T-helper 17 cell (primary cell): ENCODE measurements at places on chromosomes 12 and 14. TPM values are rescaled to one million over a fixed set of nuclear protein-coding genes. Genes with fewer than 3 reads are reported as not detected.

- DNase-seq, result peak; percentile 88
- peak overlapping the region; percentile 92 for H3K4me3 ChIP-seq
- H3K4me1 ChIP-seq, result peaks cover 37% of the 10 kb centered on the region
- H3K27me3 ChIP-seq, result no peaks in the 10 kb centered on the region
- H3K36me3 ChIP-seq, result peaks cover 5% of the 10 kb centered on the region
Observed at GRCh38 chr12:49741882-49742620, 694 bp downstream of the TMBIM6 start.

DNA sequence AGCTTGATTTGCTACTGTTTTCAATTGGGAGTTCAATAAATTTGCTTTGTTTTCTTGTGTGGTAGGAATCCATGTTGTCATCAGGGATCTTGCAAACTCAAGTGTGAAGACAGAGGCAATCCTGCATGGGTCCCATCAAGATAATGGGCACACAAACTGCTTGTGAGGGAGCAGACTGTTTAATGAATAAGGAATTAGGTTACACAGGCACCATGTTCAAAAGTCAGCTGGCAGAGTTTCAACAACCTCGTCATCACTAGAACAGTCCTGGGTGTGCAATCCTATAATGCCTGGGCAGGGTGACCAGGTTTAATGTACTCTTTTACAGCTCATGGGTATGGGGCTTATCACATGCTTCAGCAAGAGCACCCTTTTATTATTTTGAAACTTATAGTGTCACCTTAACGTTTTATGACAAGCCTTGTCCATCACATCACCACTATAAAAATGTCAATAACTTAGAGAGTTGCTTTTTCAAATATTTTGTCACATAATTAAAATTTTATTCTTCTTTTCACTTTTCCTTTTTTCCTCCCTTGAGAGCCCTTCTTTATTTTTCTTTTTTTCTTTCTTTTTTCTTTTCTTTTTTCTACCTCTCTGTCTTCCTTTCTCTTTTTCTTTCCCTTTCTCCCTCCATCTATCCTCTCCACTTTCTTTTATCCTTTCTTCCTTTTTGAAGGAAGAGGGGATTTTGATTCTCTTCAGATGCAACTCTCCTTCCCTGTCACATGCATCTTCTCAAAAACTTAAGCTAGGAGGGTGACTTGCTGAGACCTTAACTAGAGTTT is 252.2 kb upstream of the ATP2B1 start:
- H3K4me1 ChIP-seq, result peaks cover 16% of the 10 kb centered on the region
- no peak overlapping the region for H3K4me3 ChIP-seq
- H3K27ac ChIP-seq, result peak overlapping the region; percentile 66
- no peak for DNase-seq
- peaks cover 4% of the 10 kb centered on the region for H3K36me3 ChIP-seq
- H3K27me3 ChIP-seq, result no peaks in the 10 kb centered on the region

DNA sequence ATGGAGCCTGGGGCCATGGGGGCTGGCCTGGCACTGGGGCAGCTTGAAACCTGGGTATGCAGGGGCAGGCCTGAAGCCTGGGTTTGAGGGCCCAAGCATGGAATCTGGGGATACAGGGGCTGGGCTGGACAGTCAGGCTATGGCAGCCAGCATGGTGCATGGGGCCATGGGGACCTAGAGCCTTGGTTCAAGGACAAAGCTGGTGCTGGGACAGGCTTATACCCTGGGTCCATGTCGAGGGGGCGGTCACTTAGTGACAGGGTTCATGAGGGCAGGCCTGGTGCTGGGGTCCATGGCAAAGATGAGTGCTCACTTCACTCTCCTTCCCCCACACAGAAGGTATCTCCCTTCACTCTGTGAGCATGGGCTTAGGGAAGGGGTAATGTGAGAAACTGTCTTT is 116.2 kb downstream of the BBS10 start:
- H3K36me3 ChIP-seq, result no peaks in the 10 kb centered on the region
- no peaks in the 10 kb centered on the region for H3K4me1 ChIP-seq
- no peak overlapping the region for H3K4me3 ChIP-seq
- H3K27me3 ChIP-seq, result peaks cover 9% of the 10 kb centered on the region
- no peak for DNase-seq

DNA sequence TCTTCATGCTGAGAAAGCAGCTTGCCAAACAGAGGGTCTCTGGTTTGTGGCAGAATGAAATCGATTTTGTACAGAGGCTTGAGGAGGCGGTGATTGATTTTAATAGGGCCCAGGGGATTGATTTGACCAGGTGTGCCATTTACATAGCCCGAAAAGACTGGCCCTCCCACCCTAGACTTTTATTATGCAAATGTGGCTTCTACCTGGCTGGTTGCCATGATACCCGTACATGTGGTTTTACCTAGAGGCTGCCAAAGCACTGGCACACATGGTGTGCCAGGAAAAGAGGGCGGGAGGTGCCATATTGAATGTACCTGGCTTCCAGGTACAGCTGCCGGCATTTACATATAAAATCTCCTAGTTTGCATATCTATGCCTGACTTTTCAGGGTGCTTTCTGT is 18.0 kb upstream of the GUCY2C start:
- no peak for DNase-seq
- H3K4me3 ChIP-seq, result no peak overlapping the region
- no peaks in the 10 kb centered on the region for H3K36me3 ChIP-seq
- H3K27ac ChIP-seq, result peak overlapping the region; percentile 14

DNA sequence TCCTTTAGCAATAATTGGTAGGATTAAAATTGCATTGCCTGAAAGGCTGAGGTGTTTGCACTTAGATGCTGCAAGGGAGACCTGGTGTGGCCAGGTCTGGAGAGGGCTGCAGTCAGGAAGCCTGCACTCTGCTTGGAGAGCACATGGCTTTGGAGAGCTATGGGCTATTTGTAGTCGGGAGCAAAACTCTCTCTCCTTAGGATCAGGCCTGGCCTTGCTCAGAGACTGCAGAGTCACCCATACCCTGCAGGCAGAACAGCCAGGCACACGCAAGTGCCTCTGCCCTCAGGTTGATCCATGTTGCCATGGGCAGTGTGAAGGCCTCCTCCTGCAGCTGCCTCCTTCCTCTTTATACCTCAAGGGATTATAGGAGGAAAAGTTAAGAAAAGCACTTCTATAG is 26.8 kb downstream of the CKB start:
- no peaks in the 10 kb centered on the region for H3K27me3 ChIP-seq
- H3K36me3 ChIP-seq, result peaks cover 3% of the 10 kb centered on the region
- no peak for DNase-seq
- H3K4me3 ChIP-seq, result no peak overlapping the region

GRCh38 chr12:130224613-130225012 is 62.3 kb downstream of the FZD10 start:
- H3K36me3 ChIP-seq, result no peaks in the 10 kb centered on the region
- no peaks in the 10 kb centered on the region for H3K4me1 ChIP-seq
- no peak overlapping the region for H3K4me3 ChIP-seq
- no peak for DNase-seq
- no peak overlapping the region for H3K27ac ChIP-seq
- H3K27me3 ChIP-seq, result no peaks in the 10 kb centered on the region

DNA sequence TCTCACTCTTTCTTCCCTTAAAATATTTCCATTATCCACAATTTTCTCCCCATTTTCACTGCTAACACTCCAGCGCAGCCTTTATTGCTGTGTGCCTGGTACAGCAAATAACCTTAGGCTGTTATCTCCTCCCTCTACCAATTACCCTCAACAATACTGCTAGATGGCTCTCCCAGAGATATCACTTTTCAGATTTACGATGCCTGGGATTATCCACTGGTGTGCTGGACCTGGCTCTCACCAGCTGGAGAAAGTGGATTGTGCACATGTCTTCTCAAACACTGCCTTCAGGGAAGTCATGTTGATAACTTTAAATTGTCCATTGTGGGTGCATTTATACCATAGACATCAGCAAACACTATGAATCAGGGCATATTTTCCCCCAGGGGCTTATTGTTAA is 101.9 kb upstream of the ADAMTS20 start:
- H3K27me3 ChIP-seq, result peaks cover 10% of the 10 kb centered on the region
- H3K4me1 ChIP-seq, result no peaks in the 10 kb centered on the region
- H3K27ac ChIP-seq, result no peak overlapping the region
- no peak overlapping the region for H3K4me3 ChIP-seq

DNA sequence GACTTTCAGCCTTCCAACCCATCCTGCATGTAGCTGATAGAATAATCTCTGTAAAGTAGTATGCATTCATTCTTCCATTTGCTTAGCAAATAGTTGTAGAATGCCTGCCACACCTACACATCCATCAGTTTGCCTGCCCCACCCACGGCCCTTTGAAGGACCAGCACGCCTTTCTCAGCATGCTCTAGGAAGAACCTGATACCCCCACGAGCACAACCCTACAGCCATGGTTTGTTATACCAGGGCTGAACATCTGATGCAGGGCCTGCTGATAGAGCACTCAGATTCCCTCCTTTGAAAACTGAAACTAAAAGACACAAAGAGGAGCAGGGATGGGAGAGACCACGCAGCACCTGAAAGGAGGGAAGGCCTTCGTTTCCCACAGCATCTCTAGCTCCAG is 205.1 kb downstream of the ANO2 start:
- peaks cover 49% of the 10 kb centered on the region for H3K27me3 ChIP-seq
- peaks cover 3% of the 10 kb centered on the region for H3K4me1 ChIP-seq
- no peak overlapping the region for H3K27ac ChIP-seq
- H3K36me3 ChIP-seq, result no peaks in the 10 kb centered on the region

GRCh38 chr12:88752183-88752582 is 171.9 kb upstream of the KITLG start:
- DNase-seq, result no peak
- H3K27ac ChIP-seq, result no peak overlapping the region
- H3K4me3 ChIP-seq, result no peak overlapping the region
- H3K4me1 ChIP-seq, result no peaks in the 10 kb centered on the region

GRCh38 chr12:41917938-41918341 is 226.7 kb downstream of the GXYLT1 start:
- H3K27ac ChIP-seq, result no peak overlapping the region
- H3K4me3 ChIP-seq, result no peak overlapping the region
- no peaks in the 10 kb centered on the region for H3K4me1 ChIP-seq
- DNase-seq, result no peak
- no peaks in the 10 kb centered on the region for H3K36me3 ChIP-seq

GRCh38 chr12:46774322-46774633 is 51.5 kb downstream of the SLC38A4 start:
- DNase-seq, result no peak
- no peaks in the 10 kb centered on the region for H3K36me3 ChIP-seq
- no peak overlapping the region for H3K27ac ChIP-seq
- H3K4me1 ChIP-seq, result no peaks in the 10 kb centered on the region

DNA sequence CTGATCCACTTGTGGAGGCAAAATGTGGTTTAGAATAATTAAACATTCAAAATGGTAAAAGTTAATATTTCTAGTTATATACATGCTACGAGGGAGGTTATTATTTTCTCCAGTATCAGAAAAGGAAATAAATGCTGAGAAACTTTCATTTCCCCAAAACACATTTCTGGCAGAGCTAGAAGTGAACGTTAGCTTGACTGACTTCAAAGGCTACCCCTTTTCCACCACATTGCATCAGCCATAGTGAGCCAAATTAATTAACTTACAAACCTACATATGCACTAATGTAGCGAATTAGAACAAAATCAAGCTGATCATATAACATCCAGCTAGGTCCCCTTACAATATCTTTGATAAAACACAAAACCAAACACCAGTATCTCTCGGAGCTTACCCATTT is 49.3 kb upstream of the RERGL start:
- H3K27me3 ChIP-seq, result no peaks in the 10 kb centered on the region
- H3K4me1 ChIP-seq, result no peaks in the 10 kb centered on the region
- DNase-seq, result no peak
- no peaks in the 10 kb centered on the region for H3K36me3 ChIP-seq

DNA sequence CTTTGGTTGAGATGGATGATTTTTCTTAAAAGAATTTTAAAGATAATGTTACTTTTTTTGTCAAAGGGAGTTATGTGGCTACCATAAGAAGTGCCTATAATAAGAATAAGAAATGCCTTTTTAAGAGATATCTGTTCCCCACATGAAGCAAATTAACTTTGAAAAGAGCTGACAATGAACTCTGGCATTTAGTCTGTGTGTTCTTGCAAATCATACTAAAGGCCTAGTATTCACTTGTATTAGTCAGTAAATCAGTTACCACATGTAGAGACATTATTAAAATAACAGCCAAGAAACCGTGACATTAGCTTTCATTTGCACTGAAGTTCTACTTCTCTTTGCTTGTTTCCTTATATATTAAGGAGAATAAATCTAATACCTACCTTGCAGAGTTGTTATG is 296.3 kb downstream of the CCDC91 start:
- no peaks in the 10 kb centered on the region for H3K27me3 ChIP-seq
- no peak overlapping the region for H3K4me3 ChIP-seq
- DNase-seq, result no peak

DNA sequence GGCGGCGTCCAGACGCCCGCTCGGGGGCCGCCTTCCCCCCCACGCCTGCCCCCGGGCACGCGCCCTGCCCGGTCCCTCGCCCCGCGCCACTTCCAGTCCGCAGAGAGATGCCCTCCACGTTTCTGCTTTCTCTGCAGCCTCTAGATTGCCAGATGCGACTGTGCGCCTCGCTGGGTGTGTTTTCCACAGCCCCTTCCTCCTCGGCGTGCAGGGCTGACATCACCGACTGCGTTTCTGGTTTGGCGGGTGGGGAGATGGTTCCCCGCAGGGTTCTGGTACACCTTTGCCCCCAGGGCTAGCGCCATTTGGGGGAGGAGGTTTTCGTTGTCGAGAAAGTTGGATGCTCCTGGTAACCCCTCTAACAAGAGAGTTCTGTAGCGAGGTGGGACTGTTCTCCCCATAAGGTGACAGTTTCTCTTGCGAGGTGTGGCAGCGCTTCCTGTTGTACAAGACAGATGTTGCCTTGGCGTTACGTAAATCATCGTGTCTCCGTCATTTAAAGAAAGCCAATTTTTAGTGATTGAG is 1.5 kb downstream of the CALM1 start:
- DNase-seq, result peak; percentile 41
- H3K36me3 ChIP-seq, result peaks cover 19% of the 10 kb centered on the region
- H3K27me3 ChIP-seq, result no peaks in the 10 kb centered on the region
- H3K4me1 ChIP-seq, result peaks cover 43% of the 10 kb centered on the region
- peak overlapping the region; percentile 96 for H3K27ac ChIP-seq

MAP1LC3B2 gene
- 0.89 TPM for total RNA-seq

MEG3 gene
- 0.21 TPM for total RNA-seq

ERBB3 gene
- 0.60 TPM for total RNA-seq

SLC6A12 gene
- not detected for total RNA-seq

KLHL42 gene
- 17.3 TPM for total RNA-seq

RERG gene
- not detected for total RNA-seq

DDX54 gene
- total RNA-seq, result 92.5 TPM

ARHGDIB gene
- 936 TPM for total RNA-seq
